ENCODE measurements at places on chromosomes 5 and 9. TPM values are rescaled to one million over a fixed set of nuclear protein-coding genes. Genes with fewer than 3 reads are reported as not detected.
A peak's percentile ranks its signal among the peaks of the same experiment; 100 is the strongest.

- no peak for DNase-seq
Measured at GRCh38 chr5:45038366-45038987, 229.7 kb downstream of the MRPS30 start.

DNA sequence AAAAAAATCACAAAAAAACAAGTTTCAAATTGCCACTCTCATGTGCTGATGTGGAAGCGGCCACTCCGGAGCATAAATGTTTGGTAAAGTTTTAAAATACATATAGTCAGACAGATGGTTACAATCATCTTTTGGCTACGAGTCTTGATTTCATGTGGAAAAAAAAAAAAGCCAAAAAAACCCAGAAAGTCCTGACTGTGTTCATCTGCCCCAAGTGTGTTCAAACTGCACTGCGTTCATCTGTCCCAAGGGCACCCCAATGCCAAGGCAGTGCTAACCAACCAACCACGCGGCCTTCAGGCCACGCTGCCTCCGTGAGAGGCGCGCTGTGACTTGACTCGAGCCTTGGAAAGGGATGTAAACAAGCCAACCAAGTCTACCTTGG, 127.1 kb downstream of the MYO10 start:
- DNase-seq: no peak

GRCh38 chr9:7104625-7105024, 346.9 kb downstream of the KDM4C start:
- DNase-seq: no peak

GRCh38 chr5:129173771-129174170, 79.2 kb downstream of the ISOC1 start:
- DNase-seq: no peak

DNA sequence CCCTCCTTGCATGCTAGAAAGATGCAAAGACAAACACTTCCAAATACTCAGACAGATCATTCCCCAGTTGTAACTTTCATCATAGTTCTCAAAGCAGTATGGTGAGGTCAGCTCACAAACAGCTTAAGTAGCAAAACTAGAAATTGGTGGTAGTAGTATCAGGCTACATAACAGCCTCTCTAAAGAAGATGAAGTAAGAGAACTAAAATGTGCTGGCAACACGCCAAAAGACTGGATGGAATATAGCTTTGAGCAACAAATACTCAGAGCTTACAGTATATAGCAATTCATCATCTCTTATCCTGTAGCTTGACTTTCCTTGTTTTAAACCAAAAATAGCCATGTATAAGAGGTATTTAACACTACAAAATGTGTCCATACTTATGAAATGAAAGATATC, 7.5 kb downstream of the PFDN1 start:
- peak; percentile 25 for DNase-seq

GRCh38 chr9:99822109-99822805, 572 bp downstream of the NR4A3 start:
- DNase-seq: peak; percentile 67

DNA sequence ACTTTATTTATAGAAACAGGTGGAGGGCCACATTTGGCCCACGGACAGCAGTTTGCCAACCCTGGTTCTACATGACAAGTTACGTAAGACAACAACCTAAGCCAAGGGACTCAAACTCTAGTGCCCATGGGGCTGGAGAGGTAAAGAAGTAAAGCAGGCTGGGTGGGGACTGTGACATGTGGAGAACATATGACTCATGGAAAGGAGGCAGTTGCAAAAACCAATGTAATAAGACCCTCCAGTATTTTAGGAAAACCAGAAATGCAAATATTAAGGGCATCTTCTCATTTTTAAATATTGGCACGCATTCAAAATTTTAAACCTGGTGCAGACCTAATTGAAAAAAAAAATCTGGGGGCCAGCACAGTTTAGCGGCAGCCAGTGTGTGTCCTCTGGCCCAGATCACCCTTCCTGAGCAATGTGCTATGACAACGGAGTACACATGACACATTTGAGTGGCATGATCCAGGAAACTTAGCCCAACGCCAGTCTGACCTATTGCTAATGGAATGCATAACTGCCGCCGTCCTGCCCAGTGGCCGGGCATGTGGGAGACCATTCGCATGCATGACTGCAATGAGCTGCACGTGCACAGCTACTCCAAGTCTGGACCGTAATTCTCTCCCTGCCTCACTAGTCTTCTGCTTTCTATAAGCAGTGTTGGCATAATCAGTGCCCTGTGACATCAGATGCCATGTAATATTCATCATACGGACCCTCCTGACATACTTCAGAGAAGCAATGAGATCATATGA, 97.2 kb downstream of the SH3TC2 start:
- no peak for DNase-seq

DNA sequence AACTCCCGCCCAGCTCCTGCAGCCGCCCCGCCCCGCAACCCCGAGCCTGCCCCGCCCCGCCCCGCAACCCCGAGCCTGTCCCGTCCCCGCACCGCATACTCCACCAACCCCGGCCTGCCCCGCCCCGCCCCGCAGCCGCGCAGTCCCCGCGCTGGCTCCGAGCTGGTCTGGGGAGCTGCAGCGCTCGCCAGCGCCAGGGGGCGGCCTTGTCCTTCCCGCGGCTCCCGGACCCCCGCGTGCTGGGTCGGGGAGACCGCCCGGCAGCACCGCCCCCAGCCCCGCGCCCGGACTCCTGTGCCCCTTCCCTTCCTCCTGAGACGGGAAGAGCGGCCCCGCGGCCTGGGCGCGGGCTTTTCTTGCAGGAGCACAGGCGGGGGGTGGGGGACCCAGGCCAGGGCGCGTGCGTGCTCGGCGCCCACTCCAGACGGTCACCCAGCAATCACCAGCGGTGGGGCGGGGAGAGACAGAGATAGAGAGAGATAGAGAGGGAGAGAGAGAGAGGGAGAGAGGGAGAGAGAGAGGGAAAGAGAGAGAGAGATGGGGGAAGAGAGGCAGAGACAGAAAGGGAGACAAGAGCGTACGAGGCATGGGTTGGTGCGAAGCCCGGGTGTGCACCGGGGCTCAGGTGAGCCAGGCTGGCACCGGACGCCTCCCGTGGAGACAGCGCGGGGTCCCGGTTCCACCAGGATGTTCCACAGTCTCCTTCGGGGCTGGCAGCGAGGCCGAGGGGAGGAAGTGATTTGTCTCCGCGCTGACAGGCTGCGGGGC, 14.7 kb upstream of the TMEM250 start:
- peak; percentile 28 for DNase-seq

DNA sequence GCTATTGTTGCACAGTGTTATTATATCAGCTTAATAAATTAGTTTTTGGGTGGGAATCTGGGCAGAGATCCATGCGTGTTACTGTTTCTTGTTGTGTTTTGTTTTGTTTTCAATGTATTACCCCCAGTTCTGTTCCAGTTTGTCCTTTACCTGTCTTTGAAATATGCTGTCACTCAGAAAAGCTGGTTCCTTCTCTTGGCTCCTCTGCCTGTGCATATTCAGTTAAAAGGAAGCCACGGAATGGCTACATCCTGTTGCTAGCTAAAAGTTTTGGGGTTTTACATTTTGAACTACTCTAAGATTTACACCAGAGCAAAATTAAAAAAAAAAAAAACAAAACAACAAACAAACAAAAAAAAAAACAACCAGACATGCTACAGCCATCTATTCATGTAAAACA, 374.9 kb upstream of the RORB start:
- DNase-seq: no peak

GRCh38 chr9:71253011-71253410, 131.6 kb upstream of the TRPM3 start:
- no peak for DNase-seq

DNA sequence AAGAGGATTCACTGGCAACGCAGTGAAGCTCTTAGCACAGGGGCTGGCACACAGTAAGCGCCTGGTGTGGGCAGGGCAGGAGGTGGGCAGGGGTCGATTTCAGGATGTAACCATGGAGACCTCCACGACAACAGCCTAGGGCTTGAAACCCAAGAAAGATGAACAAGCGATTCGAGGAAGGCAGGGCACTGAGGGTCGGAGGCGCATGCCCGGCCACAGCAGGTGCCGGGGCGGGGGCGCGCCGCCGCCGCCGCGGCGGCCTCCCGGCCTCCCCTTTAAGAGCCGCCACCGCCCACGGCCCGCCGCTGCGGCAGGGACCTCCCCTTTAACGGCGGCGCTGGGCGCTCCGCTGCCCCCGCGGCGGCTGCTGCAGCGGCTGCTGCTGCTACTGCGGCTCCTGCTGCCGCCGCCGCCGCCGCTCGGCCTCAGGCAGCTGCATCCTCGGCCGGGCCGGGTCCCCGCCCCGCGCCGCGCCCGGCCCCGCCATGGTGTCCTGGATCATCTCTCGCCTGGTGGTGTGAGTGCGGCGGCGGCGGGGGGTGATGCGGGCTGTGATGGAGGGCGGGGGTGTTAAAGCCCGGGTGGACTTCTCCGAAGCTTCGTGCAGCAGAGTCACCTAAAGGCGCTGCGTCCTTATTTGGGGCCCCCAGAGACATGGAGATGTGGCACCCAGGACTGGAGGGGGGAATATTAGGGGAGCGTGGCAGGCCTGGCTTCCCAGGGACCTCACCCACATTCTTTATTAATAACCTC, at the start of gene REEP2:
Gene REEP2, plus strand, starts transcription at position 334 of the 753 bp plus-strand sequence. Its CDS starts 152 bp downstream, at position 486.
- peak; percentile 80 for DNase-seq

- DNase-seq: no peak
Measured at GRCh38 chr9:133132174-133132573, 11.1 kb upstream of the RALGDS start.

DNA sequence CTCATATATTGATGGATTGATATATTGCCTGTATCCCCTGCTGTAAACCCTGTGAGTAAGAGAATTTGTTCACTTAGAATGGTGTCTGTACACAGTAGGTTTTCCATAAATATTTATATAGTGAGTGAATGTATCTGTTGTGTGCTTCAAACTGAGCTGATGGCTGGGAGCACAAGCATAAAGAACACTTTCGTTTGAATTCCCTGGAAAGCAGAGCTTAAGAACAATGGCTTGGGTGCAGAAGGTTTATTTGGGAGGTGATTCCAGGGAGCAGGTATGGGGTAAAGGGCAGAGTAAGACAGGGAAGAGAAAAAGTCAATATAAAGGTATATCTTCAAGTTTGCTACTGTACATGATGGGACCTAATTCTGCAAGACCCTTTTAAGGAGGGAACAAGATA, 190.9 kb upstream of the TRIM32 start:
- no peak for DNase-seq

Gene EGFLAM
- total RNA-seq: not detected

Gene MYO10
- 0.34 TPM for total RNA-seq

Gene ZCCHC9
- 42.6 TPM for total RNA-seq

Gene EQTN
- not detected for total RNA-seq

Gene AGXT2
- not detected for total RNA-seq

Gene PKD2L2
- not detected for total RNA-seq

Gene ANKRD34B
- total RNA-seq: not detected

Gene OR5C1
- total RNA-seq: not detected

Gene FAM200C
- total RNA-seq: 1.4 TPM

Gene PFDN1
- total RNA-seq: 50.1 TPM

Gene CXCL14
- total RNA-seq: not detected

Gene PAEP
- total RNA-seq: not detected
